ENCODE measurements at places on chromosomes 2 and 18.

DNA sequence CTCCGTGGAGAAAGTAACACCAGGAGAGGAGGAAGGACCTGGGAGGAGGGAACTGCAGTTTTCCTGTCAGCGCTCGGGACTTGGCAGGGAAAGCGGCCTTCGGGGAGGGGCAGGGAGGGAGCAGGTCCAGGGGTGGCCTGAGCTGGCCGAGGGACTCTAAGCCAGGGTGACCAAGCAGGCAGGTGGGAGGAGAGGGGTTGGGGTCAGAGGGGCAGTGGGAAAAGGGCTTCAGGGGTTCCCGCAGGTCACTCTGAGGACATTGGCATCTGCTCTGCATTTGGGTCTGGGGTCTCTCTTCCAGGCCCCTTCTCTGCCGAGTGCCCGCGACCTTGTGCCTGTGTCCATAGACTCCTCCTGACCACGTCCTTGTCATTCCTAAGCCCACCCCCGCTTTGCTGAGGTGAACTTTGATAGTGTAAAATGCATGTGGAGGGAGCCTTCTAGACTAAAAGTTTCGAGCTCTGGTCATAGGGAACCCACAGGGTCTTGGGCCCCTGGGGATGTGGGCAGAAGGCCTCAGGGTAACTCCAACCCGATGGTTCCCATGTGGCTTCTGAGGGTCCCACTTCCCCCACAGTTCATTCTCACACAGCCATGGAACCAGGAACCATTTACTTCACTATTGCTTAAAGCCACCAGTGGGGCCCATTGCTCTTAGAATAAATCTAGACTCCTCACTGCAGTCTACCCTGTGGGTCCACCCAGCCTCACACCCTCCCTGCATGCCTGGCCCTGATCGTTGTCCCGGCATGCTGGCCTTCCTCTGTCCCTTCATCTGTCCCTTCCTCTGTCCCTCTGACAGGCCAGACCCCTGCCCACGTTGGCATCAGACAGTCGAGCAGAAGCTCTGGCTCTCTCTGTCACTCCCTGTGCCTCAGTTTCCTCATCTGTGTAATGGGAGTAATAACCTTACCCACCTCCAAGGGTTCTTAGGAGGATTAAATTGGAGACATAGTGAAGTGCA, 229.2 kb downstream of the SEPTIN10 start:
- DNase-seq: no peak

- no peak for DNase-seq
These were observed 2.7 kb upstream of the BCL11A start for GRCh38 chr2:60556175-60556574.

DNA sequence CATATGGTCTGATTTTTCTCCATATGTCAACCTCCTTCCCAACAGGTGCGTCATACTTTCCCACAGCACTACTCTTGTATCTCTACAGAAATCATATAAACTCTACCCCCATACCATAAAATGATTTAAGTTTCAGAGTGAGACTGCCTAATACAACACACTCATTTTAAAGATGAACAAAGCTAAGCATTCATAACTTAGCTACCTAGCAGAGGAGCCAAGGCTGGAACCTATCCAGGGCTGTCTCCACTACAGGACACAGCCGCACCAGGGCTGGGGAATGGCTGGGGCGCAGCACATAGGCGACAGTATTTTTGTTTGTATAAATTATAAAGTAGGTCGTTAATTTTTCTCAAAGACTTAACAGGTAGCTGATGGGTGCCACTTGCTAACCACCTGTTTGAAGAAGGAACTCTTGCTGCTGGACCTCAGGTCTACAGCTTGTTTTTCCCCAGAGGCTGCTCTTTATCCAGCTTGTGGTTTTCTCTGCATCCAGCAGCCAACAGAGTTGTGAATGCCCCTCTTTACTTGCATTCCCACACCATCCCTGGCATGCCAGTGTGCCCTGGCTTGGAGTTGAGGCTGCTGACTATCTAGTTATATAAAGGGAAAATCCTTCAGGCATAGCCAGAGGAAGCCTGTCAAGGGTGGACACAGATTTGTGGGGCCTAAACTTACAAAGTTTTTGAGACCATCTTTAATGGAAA, 62.0 kb downstream of the HNRNPLL start:
- no peak for DNase-seq

DNA sequence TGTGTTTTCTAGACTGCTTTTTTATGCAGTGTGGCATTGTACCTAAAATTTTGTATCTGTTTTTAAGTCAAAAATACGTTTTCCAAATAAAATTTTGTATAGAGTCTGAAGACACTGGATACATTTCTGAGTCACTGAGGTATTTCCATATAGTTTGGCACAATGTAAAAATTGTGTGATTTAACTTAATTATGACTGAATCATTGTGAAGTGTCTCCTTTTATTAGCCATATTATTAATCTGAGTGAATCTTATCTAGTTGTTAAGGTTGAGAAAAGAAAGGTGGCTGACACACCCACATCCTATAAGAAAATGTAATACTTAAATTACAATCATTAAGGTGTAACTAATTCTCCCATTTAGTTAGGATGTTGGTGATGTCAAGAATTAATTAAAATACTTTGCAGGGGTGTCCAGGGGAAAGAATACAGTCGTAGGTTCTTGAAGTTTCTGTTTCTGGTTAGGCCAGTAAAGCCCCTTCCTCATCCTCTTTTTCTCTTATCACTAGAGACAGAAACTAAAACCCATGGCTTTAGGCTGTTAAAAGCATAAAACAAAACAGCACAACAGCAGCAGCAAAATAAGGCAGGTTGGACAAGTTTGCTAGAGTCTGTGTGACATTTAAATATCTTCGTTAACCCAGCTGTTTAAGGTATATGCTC, 71.6 kb downstream of the UBE2E3 start:
- no peak for DNase-seq

GRCh38 chr2:239790721-239791120, 234.4 kb downstream of the NDUFA10 start:
- no peak for DNase-seq

- no peak for DNase-seq
These were observed 21.6 kb upstream of the AGFG1 start for GRCh38 chr2:227450311-227450841.

- DNase-seq: no peak
These were observed 20.1 kb downstream of the CTLA4 start for GRCh38 chr2:203887677-203888076.

GRCh38 chr2:121089166-121089510, 195.9 kb downstream of the TFCP2L1 start:
- DNase-seq: no peak

GRCh38 chr2:71662665-71663394, 209.5 kb downstream of the DYSF start:
- DNase-seq: no peak

GRCh38 chr2:132690664-132691303, 20.8 kb upstream of the LYPD1 start:
- DNase-seq: no peak

DNA sequence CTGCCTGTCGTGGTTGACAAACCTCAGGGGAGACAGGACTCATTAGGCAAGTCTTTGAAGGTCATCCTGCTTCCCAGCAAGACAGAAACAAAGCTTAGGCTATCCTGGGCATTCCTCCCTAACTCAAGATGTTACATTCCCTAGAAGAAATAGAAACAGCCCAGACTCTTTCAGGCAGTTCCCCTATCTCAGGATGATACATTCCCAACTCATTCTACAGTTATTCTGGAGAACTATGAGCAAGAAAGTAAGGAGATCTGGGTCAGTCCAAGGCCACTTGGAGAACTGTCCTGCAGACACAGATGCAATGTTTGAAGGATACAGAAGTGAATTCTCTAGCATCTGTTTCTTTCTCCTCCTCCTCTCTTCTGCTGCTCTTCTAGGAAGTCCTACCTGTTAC, 220.1 kb upstream of the NCKAP5 start:
- DNase-seq: no peak

- DNase-seq: no peak
These were observed 288.5 kb downstream of the NAPG start for GRCh38 chr18:10814336-10814735.

- no peak for DNase-seq
These were observed 540.9 kb downstream of the NRXN1 start for GRCh38 chr2:50490991-50491390.

DNA sequence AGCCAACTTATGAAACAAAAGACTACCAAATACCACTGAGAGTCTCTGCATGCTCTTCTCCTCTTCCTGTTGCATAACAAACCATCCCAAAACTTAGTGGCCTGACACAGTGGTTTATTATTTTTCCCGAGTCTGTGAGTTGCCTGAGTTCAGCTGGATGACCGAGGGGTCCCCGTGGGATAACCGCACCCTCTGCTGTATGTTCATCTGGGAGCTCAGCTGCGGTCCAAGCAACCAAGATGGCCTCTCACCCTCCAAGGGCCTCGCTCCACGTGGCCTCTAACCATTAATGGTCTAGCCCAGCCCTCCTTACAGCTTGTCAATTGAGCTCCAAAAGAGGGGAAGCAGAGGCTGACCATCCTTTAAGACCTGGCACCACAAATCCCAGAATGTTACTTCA, 17.1 kb downstream of the ITM2C start:
- DNase-seq: no peak

- peak; percentile 46 for DNase-seq
These were observed 413.7 kb upstream of the FAM98A start for GRCh38 chr2:34012715-34013302.

DNA sequence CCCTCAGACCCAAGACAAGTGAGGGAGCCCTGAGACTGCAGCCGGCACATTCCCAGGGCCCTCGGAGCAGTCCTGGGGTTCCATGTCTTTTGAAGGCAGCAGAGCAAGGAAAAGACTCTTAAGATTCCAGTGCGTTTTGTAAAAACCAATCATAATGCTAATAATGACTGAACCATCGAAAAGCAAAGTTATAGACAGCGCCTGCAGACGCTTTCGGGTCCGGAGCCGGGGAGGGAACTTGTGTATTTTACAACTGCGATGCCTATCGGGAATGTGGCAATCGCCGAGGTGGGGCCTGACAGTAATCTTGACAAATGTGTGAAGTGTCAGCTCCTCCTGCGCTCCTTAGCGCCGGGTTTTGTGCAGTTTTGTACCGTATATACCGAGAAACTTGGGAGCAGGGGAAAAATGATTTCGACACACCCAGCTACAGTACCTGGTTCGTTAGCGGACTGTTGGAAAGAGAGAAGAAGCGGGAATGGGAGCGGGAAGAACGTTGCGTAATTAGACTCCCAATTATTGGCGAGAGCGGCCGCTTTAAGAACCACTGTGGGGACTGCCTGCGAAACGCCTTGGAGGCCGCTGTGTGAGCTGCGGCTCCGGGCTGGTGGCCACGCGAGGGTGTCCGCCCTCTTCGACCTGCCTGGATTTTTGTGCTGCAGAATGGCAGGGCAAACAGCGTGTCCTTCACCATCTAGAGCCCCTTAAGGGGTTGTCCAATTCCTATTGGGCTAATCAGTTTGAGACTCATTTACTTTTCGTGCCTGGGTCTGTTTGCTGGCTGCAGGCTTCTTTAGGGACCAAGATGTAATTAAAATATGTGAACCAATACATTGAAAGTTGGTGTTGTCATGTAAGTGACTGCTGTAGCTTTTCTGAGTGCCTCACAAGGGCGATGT, 2.4 kb downstream of the EPAS1 start:
- peak; percentile 15 for DNase-seq

DNA sequence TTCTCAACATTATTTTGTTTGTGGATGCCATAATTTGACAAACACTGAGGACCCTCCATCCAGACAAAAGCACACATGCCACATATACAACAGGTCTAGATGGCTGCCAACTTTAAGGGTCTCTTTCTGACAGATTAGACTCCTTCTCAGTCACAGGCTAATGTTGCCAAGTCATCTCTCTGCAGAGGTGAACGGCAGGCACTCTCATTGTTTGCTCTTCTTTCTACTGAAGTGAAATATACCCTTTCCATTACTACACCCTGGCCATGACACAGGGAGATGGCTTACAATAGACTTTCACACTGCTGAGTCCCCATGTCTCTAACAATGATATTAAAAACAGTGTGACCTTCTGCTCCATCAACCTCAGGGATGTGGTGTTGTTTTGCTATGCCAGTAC, 47.5 kb upstream of the ZNF397 start:
- DNase-seq: peak; percentile 23

DNA sequence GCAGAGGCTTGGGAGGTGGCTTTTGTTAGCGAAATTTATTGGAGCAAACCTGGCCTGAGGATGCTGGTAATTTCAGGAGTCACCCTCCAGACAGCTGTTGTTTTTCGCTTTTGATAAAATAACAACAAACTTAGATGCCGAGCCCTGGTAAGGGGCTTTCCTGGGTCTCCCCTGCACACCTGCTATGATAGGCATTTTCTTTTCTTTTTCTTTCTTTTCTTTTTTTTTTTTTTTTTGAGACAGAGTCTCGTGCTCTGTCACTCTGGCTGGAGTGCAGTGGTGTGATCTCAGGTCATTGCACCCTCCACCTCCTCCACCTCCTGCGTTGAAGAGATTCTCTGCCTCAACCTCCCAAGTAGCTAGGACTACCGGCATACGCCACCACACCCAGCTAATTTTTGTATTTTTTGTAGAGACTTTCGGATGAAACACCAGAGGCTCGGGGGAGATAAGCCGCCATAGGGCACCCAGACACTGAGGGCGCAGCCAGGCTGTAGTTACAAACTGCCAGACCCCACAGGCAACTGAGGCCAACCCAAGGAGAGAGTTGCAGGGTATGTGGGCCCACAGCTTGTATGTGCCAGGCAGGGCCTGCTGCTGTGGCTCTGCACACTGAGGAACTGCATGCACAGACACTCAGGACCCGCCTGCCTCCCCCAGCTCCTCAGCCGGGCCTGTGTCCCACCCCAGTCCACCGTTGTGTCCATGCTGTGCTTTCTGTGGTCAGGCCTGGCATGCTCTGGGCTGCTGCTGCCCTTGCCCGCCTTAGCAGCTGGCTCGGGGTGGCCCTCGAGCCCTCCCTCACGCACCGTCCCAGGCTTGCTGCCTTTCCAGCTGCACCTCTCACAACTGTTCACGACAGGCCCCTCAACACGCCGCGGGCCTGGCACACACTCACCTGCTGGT, 3.9 kb downstream of the GYPC start:
- DNase-seq: no peak

- DNase-seq: no peak
These were observed 109.2 kb upstream of the SESTD1 start for GRCh38 chr2:179373816-179374215.

GRCh38 chr2:20536619-20537422, 89.9 kb downstream of the RHOB start:
- DNase-seq: no peak

All from NCI-H2171 treated with DMSO at 0.1 percent for 48 hours (cell line).